Omental fat pad (tissue), 4 donors: ENCODE measurements at places on chromosomes 4 and X. TPM values are rescaled to one million over a fixed set of nuclear protein-coding genes. Genes with fewer than 3 reads are reported as not detected.

DNA sequence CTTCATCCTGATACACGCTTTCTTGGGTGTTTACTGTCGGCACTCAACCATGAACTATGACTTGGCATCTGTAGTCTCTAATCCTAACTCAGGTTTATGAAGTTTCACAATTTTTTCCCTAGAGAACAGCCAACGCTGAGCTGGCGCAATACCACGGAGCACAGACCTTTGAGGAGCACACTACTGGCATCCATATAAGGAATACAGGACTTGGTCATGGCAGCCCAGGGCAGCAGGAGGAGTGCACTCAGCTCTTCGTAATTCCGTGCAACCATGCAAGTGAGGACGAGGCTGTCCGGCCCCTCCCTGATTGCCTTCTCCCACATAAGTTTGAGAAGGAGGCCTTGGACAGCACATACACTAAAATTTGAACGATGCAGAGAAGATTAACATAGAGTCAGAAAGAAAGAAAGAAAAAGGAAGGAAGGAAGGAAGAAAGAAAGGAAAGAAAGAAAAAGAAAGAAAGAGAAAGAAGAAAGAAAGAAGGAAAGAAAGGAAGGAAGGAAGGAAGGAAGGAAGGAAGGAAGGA is 41.0 kb upstream of the PDLIM5 start:
- DNase-seq = peak; percentile 26

DNA sequence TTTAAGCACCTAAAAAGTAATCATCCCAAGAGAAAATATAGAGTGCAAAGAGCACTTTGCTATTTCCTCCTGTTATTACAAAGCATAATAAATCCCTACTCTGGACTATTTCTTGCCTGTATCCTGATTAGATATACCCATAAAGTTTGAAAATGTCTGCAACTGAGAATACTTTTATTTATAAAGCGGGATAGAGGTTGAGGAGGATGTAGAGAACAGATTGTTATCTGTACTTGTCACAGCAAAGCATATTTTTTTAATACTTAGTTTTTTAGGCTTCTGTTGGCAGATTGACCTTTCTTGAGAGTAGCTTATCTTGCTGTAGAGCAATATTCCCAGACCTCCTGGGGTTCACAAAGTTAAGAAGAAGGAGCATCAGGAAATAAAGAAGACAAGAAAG is 396.1 kb downstream of the KCNIP4 start:
- DNase-seq = no peak

- no peak for DNase-seq
Measured at GRCh38 chrX:7110821-7111276, 36.7 kb upstream of the STS start.

DNA sequence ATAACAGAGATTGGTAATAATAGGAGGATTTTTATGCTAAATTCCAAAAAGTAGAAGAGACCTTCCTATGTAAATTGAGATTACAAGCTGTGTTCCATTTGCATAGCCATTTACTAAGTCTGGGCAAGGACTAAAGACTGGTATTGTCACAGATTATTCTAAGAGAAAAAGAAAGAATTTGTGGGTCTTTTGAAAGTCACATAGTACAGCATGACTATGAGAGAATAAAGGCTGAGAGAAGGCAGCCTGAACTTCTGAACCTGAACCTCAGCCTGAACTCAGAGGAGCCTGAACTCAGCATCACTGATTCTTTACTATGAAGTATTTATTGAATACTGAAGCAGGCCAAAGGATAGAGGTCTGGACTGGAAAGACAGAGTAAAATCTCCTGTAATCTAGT is 297.5 kb downstream of the STPG2 start:
- no peak for DNase-seq

DNA sequence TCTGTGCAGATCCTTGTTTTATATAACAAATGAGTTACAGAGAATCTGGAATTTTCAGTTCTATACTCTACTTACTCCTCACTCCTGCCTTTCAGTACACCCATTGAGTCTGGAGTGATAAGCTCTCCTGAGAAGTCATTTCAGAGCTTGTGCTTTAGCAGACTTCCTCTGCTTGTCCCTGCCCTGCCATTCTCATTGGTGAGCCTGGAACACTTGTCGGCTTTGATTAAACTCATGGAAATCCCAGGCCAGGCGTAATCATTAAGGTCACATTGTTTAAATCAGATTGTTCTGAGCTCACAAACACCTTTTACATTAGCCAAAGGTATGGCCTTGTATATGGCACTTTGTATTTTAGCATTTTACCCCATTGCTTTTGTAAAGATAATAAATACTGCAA is 102.7 kb downstream of the CNKSR2 start:
- no peak for DNase-seq

DNA sequence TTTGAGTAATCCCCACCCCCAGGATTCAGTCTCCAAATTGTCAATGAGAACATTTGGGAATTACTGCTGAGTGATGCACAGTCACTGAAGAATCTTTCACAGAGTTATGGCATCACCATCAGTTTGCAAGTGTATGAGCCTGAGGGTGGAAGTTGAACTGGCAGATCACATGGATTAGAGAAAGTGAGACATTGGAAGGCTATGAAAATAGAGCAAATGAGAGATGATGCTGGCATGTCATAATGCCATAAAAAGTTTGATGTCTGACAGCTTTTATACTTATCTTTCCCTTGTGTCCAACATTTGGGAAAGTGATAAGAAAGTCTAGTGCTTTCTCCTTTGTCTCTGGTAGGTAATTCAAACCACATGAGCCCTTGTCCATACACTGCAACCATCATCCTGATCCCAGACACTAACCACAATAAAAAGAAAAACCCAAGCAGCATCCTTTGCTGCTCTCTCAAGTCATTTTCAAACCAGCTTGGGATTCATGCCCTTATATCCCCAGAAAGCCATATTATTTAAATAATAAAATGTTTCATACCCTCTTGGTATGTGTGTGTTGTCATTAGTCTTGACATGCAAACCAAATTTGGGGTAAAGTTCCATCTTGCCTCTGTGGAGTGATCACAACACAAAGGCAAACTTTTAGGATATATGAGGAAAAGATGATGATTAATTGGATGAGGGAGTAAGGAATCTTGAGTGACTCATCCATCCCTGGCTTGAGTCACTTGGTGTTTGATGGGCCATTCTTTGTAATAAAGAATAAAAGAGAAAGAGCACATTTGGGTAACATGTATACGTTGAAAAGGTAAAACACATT is 438.9 kb downstream of the GRXCR1 start:
- DNase-seq = no peak

- no peak for DNase-seq
Measured at GRCh38 chrX:9844936-9845577, 58.8 kb downstream of the SHROOM2 start.

DNA sequence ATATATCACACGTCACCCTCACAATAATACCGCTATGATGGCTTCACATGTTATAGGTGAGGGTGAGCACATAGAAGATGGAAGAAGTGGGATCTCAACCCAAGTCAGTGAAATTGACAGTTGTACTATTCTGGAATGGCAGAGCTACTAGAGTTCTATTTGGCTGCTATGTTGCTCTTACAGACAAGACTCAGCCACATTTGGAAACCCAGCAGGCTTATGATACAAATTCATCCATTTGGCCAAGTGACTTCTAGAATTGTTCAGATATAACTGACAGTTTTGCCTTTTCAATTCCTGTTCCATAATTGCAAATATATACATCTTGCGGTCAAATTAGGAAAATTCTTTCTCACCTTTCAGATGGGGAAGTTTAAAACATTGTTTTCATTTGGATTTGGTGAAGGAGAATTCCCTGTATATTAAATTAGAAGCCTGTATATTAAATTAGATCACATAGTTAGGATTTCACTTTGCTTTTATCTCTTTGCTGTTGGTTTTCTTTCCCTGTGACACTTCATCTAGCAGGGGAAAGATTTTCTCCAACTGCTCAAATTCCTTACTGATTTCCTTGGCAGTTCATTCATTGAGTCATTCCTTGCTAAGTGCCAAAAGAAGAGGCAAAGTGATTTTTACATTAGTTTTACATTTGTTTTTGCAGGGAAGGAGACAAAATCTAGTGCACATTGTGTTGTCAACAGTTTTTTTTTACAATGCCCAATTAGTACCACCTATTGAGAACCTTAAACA is 120.6 kb upstream of the TBC1D9 start:
- no peak for DNase-seq

DNA sequence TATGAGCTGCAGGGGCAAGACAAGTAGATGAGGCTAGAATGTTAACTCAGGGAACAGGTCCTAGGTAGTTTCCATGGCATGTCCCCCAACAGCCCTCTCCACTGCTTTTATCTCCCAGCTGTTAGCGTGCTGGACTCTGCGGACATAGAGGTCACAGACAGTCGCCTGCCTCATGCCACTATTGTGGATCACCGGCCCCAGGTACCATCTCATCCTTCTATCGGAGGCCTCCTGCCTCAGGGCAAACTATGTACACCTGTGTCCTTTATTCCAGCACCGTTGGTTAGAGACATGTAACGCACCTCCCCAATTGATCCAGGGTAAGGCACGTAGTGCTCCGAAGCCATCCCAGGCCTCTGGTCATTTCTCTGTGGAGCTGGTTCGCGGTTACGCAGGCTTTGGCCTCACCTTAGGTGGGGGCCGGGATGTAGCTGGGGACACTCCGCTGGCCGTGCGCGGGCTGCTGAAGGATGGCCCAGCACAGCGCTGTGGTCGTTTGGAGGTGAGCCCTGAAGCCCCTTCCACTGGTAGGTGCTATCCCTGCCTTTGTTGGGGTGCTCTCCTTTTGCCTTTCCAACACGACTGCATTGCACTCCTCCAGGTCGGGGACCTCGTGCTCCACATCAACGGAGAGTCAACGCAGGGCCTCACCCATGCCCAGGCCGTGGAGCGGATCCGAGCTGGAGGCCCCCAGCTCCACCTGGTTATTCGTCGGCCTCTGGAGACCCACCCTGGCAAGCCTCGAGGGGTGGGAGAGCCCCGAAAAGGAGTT is 2.2 kb downstream of the MAGIX start:
- no peak for DNase-seq

DNA sequence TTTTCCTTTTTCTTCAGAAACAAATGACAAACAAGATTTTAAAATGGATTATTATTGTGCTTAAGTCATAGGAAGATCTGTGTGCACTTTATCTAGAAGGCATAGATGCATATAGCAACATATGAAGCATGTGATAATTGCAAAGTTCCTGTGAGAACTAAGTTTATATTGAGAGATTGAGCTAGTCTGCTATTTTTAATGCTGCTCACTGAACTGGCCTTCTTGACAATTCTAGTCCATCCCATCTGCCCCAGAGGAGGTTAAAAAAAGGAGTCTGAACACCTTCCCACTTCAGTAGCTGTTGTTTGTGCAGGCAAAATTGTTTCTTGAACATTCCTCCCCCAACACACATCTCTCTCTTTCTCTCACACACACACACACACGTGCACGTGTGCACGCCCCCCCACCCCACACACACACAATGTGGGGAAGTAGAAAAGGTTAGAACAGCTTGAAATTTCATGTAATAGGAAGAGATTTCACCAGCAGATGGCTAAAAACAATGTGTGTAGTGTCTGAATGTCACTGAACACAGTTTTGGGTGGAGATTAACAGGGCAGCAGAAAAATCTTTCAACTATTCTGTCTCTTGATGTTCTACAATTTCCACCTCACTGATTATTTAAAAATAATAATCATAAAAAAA is 108.0 kb downstream of the GPM6A start:
- no peak for DNase-seq

DNA sequence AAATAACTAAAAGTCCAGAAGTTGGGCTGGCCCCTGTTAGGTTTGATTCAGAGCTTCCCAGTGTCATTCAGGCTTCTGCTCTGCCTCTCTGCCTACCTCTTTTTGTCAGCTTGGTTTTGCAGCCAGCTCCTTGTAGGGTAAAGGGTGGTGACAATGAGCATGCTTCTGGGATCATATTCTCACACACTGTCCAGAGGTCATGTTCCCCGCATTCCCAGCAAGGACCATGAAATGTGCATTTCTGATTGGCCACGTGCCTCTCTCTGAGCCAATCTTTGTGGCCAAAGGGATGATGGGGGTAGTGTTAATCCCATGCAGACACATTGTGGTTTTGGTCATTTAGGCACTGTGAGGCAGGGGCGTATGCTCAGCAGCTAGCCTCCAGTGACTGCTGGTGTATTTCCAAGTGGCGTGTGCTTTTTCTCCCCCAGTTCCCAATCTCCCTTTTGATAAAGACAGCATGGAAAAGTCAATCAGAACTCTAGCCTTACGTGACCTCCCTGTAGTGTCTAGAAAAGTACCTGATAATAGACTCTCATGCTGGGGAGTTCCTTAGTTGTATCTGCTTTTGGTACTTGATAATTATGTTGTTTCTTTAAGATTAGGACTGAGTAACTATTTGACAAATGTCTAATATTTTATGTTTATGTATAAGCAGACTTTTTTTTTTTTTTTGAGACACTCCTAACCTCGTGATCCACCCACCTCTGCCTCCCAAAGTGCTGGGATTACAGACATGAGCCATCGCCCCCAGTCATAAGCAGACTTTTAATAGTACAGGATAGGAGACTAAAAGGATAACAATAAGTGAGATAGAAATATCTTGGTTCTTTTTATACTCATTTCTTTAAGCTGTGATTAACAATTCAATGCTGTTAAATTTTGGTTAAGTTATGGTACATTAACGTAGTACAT is 57.8 kb downstream of the KIAA0232 start:
- DNase-seq = no peak

DNA sequence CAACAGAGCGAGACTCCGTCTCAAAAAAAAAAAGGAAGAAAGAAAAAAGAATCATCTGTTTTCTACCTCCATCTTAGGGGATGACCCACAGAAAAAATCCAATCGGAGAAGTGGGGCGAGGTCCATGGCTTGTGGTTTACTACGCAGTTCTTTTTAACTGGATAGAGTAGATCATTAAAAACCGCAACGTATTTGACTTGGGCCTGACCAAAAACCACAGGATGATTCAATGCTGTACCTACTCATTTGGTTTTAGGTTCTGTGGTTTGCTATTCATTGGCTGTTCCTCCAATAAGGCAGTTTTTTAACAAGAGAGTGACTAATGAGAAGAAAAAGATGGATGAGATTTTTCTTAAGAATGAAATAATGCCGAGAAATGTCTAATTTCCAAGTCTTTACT is 83.7 kb downstream of the FREM3 start:
- DNase-seq = no peak

DNA sequence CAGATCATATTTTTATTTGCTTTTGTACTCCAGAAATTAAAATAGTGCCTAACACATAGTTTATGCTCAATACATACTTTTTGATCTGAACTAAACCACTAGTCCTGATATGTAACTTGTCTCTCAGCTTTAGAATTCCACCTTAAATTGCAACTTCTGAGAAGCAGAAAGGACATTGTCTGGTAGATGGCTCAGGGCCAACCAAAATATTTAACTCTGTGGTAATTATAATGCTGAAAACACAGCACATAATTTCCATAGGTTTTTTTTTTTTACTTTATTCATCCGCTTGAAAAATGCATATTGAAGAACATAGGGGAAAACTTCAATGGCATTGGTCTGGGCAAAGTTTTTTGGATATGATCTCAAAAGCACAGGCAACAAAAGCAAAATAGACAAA is 59.3 kb downstream of the AREG start:
- DNase-seq = no peak

The SLIT2 gene
- 45.6 TPM for total RNA-seq

The HSD17B10 gene
- 82.9 TPM for total RNA-seq

The MTMR8 gene
- 0.65 TPM for total RNA-seq

The SPARCL1 gene
- total RNA-seq = 507 TPM

The GAGE12J gene
- not detected for total RNA-seq

The DTHD1 gene
- total RNA-seq = 3.0 TPM
